ENCODE measurements at places on chromosomes 6 and 20. TPM values are rescaled to one million over a fixed set of nuclear protein-coding genes. Genes with fewer than 3 reads are reported as not detected.

LPA gene
- not detected for total RNA-seq

TIAM2 gene
- total RNA-seq = 11.4 TPM

FAM83C gene
- 65.2 TPM for total RNA-seq

CLDN20 gene
- total RNA-seq = not detected

GPSM3 gene
- total RNA-seq = 4.9 TPM

ARFGEF3 gene
- total RNA-seq = 12.1 TPM

PRR18 gene
- not detected for total RNA-seq

ASF1A gene
- 15.7 TPM for total RNA-seq

HCK gene
- 10.0 TPM for total RNA-seq

- DNase-seq = no peak
- H3K27me3 ChIP-seq = no peaks in the 10 kb centered on the region
Observed at GRCh38 chr6:44624226-44624625, 236.7 kb downstream of the CDC5L start.

GRCh38 chr6:116012471-116012949, 48.2 kb downstream of the FRK start:
- H3K36me3 ChIP-seq = no peaks in the 10 kb centered on the region
- H3K27ac ChIP-seq = no peak overlapping the region
- H3K27me3 ChIP-seq = no peaks in the 10 kb centered on the region

DNA sequence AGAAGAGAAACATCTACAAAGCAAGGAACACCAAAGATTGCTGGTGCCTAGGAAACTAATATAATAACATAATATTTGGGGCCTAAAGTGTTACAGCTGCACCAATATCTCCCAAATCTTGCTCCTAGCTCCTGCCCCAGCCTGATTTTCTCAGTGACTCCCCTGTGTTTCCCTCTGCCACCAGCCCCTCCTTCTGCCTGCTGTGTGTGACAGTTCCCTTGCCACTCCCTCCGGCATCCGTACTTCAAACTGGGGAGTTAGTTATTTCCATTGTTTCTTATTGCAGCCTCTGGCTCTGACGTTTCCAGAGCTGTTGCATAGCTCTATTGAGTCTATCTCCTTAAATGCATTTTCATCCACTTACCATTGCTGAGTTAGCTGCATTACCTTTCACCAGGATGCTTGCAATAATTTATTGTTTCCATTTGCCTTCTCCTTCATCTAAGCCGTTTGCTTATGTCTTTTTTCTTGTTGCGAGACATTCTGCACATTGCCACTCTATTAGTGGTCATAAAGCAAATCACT, 43.1 kb downstream of the ESR1 start:
- H3K4me3 ChIP-seq = no peak overlapping the region
- H3K27me3 ChIP-seq = no peaks in the 10 kb centered on the region
- no peak for DNase-seq
- no peak overlapping the region for H3K27ac ChIP-seq
- no peaks in the 10 kb centered on the region for H3K4me1 ChIP-seq

- no peak for DNase-seq
- peak overlapping the region; percentile 83 for H3K27ac ChIP-seq
- no peaks in the 10 kb centered on the region for H3K36me3 ChIP-seq
- peak overlapping the region; percentile 63 for H3K4me3 ChIP-seq
- peaks cover 28% of the 10 kb centered on the region for H3K4me1 ChIP-seq
- H3K27me3 ChIP-seq = no peaks in the 10 kb centered on the region
Observed at GRCh38 chr6:28137505-28137981, 4.1 kb upstream of the ZKSCAN8 start.

DNA sequence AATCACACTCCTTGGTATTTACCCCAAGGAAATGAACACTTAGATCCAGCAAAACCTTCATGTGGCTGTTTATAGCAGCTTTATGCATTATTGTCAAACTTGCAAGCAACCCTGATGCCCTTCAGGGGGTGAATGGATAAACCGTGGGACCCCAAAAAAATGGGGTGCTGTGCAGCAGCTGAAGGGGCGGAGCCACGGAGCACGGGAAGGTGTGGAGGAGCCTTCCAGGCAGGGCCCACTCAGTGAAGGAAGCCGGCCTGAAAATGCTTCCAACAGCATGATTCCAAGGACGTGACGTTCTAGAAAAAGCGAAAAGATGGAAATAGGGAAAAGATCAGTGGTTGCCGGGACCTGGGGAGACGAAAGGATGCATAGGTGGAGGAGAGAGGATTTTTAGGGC, 25.6 kb upstream of the FRMD1 start:
- no peak overlapping the region for H3K4me3 ChIP-seq
- no peak overlapping the region for H3K27ac ChIP-seq
- H3K27me3 ChIP-seq = peaks cover 36% of the 10 kb centered on the region
- no peak for DNase-seq
- peaks cover 17% of the 10 kb centered on the region for H3K4me1 ChIP-seq

DNA sequence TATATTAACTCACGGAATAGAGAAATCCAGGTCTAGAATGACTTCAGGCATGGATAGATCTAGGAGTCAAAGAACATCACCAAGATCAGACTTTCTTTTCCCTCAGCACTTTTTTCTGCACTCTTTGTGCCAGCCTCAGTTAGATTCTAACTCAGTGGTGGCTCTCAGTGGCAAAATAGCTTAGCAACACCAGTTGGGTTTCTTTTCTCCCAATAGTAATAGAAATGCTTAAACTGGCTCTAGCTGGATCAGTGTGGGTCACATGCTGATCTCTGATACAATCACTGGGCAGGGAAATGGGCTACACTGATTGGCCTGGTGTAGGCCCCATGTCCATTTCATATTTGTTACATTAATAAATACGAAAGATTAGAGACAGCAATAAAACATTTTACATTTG, 44.2 kb upstream of the ARFGEF2 start:
- H3K27me3 ChIP-seq = no peaks in the 10 kb centered on the region
- H3K4me3 ChIP-seq = no peak overlapping the region
- no peaks in the 10 kb centered on the region for H3K36me3 ChIP-seq
- H3K4me1 ChIP-seq = peaks cover 13% of the 10 kb centered on the region

DNA sequence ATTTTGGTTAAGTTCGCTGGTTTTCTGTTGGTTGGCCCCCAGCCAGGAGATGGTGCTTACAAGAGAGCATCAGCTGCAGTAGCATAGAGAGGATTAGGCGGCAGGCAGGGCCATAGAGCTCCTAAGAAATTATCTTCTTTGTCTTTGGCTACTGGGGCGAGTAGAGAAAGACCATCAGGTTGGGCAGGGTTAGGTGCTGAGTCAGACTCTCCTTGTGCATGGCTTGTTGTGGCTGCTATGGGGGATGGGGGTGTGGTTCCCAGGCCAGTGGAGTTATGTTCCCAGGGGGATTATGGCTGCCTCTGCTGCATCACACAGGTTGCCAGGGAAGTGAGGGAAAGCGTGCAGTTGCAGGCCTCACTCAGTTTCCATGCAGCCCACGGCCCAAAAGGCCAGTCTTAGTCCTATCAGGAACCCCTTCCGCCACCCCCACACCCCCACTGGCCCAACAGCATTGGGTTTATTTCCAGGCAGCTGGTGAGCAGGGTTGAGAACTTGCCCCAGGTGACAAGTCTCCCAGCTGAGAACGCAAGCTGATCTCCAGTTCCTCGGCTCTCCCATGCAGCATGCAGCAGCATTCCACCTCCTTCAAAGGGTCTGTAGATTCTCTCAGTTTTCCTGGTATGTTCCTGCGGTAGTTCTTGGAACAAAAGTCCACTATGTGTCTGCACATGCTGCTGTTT, 243.7 kb downstream of the UTRN start:
- H3K4me1 ChIP-seq = peaks cover 2% of the 10 kb centered on the region
- peaks cover 76% of the 10 kb centered on the region for H3K36me3 ChIP-seq
- no peaks in the 10 kb centered on the region for H3K27me3 ChIP-seq

DNA sequence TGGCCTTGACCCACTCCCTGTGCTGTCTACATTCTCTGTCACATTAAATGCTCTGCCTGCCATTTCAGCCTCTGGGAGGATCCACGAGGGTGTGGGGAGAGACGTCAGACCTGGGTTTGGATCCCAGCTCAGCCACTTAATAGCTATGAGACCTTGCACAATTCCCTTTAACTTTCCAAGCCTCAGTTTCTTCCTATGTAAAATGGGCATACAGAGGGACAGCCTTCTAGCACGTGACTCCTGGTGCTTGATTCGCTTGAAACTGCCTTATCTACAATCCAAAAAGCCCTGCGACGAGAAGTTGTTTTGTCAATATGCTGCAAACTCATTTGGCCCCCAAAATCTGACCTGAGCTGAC, 40.0 kb downstream of the TOX2 start:
- H3K4me1 ChIP-seq = peaks cover 33% of the 10 kb centered on the region
- DNase-seq = no peak
- no peak overlapping the region for H3K27ac ChIP-seq
- peaks cover 5% of the 10 kb centered on the region for H3K27me3 ChIP-seq
- H3K4me3 ChIP-seq = no peak overlapping the region
